ENCODE measurements at places on chromosomes 13 and 19.

GRCh38 chr13:114256547-114256946, 21.9 kb downstream of the CDC16 start:
- DNase-seq = no peak

DNA sequence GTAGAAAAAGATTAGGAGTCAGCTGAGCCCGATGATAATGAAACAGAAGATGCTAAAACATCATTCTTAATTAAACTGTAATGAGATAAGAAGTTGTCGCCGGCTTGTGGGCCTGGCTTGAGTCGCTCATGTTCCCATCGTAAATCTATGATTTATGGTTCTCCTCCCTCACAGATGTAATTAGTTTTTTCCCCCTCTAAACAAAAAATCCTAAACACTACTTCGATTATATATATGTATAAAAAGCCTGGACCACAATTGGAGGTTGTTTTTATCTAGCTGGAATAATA, 151.3 kb downstream of the PTPRS start:
- DNase-seq = no peak

DNA sequence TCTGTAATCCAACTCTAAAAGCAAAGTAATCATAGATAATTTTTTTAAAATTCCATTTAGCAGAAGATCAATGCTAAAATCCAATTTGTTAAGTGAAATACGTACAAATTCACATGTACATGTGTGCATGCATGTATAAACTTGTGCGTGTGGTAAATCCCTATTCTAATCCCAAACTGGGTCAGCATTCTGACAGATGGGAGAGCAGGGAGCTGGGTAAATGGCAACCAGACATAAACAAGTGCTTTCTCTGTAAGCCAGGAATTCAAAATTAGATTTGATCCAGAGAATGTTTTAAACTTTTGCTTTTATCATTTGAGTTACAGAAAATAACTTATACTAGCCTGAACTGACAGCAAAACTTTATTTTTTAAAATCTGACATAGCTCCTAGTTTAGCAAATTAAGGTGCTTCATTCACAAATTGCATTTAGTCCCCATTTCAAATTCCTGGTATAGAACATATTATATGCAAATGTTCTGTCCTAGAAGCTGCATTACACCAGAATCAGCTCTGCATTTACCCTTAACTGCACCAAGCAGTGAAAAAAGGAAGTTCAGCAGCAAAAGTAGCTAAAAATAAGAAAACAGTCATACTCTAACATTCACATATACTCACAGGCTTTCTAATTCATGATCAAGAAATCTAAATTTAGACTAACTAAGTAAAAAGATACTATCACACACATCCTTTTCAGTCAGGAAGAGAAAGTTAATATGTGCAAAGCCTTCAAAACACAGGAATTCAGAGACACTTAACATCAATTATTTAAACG, 32.6 kb downstream of the UBL3 start:
- peak; percentile 39 for DNase-seq

- no peak for DNase-seq
Measured at GRCh38 chr19:39196860-39197562, at the start of gene NCCRP1. NCCRP1 (plus strand) TSS chr19:39196964; CDS start chr19:39196983, 19 bp downstream.

- DNase-seq = peak; percentile 8
Measured at GRCh38 chr19:7294558-7295212, 471 bp upstream of the INSR start.

DNA sequence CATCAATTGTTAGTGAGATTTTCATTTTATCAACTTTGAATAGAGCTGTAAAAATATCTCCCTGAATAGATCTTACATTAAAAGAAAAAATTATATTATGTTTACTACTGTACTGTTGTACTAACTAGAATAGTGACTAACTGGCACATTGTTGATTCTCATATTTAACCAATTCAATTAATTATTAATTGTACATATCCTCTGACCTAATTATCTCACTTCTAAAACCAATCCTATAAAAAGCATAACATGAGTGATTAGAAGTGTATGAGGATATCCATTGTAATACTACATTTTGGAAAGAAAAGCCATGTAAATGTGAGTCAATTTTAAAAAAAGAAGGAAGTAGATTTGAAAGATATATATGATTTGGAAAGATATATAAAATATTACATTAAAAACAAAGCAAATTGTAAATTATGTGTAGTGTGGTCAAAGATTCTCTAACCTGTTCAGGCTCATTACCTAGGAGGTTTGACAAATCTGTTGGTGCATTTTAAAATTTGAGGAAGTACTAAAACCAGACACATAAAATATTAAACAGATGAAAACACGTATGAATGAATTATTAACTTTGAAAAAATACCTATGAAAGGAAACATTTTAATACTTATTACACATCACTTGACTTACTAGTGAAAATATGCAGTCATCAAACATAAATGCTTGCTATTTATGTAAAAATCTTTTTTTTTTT, 829.8 kb upstream of the SLC10A2 start:
- DNase-seq = no peak

GRCh38 chr19:39237200-39238184, 7.3 kb downstream of the IFNL3 start:
- DNase-seq = peak; percentile 89

GRCh38 chr19:49534632-49535385, 7.0 kb downstream of the RCN3 start:
- no peak for DNase-seq

DNA sequence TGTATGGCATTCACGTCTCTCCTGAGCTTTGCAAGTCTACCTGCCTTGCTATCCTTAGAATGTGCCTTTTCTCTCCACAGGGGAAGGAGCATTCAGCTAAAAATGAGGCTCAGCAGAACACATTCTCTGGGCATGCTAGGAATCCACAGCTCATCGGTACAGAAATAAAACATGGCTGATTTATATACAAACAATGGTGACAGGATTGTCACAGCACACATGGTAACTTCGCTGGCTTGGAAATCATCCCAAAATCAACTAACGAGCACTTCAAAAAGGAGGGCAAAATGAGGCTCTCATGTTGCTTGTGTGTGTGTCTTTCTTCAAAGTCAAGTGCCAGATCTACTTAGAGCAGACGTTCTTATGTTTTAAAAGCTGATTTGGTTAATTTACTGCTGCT, 373.0 kb downstream of the FGF14 start:
- no peak for DNase-seq

GRCh38 chr13:50236898-50237318, 221.7 kb downstream of the KCNRG start:
- DNase-seq = no peak

- DNase-seq = no peak
Measured at GRCh38 chr19:51739466-51740213, 12.0 kb downstream of the FPR1 start.

- peak; percentile 8 for DNase-seq
Measured at GRCh38 chr13:47832458-47832972, 168.6 kb downstream of the SUCLA2 start.

DNA sequence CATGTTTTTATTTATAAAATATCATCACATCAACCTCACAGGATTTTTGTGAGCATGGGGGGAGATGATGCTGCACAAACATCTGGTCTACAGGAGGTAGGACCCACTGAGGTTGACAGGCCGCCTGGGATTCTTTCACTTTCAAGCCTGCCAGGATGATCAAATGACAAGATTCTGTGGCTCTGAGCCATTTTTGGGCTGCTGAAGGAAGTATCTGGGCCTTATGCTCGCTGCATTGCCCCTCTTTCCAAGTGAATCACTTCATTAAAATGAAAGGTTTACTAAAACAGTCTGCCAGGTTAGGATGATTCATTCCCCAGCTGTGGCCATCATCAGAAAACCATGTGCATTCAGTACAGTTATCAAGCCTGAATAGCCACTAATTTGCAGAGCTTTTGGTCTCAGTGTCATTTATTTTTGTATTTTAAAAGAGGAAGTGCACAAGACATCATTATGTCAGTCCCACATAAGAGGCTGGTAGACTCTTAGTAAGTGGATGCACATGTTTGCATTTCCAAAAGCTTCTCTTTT, 34.4 kb downstream of the STARD13 start:
- no peak for DNase-seq

GRCh38 chr19:55373993-55374757, 2.5 kb upstream of the TMEM190 start:
- no peak for DNase-seq

GRCh38 chr13:51058461-51059167, 52.5 kb downstream of the C13orf42 start:
- DNase-seq = no peak

GRCh38 chr13:50106559-50106958, 91.3 kb downstream of the KCNRG start:
- DNase-seq = no peak

GRCh38 chr19:16117594-16118033, 5.9 kb downstream of the RAB8A start:
- no peak for DNase-seq

GRCh38 chr13:46572752-46573431, 19.9 kb downstream of the LRCH1 start:
- DNase-seq = no peak

DNA sequence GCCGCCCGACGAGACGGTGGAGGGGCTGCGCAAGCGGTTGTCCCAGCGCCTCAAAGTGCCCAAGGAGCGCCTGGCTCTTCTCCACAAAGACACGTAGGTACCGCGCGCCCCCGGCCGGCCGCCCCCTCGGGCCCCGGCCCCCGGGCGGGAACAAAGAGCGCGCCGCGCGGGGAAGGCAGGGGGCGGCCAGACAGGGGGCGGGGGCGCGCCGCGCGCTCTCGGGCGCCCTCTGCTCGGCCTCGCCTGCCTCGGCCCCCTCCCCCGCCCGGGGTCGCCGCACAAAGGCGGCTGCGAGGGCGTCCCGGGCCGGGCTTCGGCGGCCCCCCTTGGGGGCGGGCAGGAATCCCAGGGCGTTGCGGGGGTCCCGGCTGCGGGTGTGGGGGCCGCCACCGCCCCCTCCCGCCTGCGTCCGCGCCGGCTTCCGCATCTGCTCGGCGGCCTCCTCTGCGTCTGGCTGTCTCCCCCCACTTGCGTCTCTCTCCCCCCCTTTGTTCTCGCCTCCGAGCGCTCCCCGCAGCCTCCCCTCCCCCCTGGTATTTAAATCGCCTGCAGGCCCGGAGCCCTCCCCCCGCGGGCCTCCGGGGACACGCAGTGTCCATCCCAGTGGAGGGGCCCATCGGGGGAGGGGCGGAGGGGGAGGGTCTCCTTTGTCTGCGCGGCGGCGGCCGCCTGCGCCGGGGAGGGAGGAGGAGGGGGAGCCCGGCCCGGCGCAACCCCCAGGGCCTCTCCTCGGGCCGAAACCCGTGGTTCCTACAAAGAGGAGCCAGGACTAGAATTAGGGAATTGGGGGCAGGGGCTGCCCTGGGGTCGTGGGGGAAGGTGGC, 2.3 kb downstream of the MIDN start:
- no peak for DNase-seq

DNA sequence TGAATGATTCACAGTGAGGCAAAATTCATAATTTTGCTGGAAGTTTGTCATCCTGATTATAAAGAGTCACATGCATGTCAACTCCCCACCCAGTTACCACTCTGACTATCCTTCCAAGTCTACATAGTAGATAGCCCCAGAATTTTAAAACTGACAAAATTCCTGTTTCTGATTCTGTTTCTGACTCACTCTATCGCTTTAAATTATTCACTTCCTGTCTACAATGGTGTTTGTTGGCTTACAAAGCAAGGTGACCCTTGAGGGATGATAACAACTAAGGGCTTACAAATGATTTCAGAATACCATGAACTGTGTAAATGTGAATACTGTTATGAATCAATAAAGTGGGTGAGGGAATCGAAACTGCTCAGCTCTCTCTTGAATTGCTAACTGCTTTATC, 98.7 kb upstream of the KL start:
- no peak for DNase-seq

DNA sequence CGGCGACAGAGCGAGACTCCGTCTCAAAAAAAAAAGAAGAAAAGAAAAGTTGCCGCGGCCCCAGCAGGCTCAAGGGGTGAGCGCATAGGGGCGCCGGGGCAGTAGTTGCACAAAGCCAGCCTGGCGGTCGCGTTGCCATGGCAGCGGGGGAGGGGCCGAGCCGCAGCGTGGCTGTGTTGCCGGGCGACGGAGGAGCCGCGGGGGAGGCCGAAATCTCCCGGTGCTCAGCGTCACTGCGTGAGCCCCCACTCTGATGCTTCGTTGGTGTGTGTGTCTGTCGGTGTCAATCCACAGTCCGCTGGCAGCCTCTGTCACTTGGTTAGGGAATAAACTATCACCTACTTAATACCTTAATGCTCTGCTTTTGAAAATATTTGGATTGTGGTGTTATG, 82.9 kb upstream of the C1QTNF9B start:
- peak; percentile 80 for DNase-seq

GRCh38 chr13:97385854-97386253, 48.1 kb upstream of the RAP2A start:
- no peak for DNase-seq

DNA sequence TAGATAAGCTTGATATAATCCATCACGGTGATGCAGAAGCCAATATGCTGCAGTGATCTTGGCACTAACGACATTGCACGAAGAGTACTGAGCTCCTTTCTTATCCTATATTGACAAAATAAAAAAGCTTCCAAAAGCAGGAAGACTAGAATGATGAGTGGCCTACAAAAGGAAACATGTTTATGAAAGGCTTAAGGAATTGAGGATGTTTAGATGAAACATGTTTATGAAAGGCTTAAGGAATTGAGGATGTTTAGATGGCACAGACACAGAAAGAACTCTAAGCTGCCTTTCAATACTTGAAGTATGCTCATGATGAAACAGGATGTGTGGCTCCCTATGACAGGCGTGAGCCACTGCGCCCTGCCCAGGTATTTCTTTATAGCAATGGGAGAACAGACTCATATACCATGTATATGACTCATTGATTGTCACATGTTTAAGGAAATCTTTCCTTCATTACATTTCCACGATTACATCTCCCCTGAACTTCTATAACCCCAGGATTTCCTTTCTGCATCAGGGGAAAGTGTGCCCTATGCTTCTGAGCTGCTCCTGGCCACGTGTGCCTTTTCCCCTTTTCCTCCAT, 690.8 kb upstream of the ARGLU1 start:
- DNase-seq = no peak

DNA sequence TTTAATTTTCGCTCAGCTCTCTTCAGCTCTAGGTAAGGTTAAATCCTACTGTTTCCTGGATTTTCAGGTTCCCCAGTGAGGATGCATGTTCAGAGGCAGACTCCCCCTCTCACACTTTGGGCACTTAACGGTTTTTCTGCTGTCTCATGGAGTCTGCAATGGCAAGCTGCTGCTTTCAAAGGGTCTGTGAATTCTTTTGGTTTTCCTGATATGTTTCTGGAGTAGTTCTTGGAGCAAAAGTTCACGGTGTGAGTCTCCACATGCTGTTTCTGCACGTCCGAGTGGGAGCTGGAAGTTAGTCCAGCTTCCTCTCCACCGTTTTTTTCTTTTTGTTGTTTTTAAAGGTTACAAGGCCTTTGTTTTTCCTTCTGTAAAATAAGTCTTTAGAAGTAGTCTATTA, 35.4 kb downstream of the DNAJC15 start:
- no peak for DNase-seq

GRCh38 chr19:55962186-55962585, 14.6 kb downstream of the NLRP8 start:
- no peak for DNase-seq

- DNase-seq = no peak
Measured at GRCh38 chr19:1290196-1290702, 4.6 kb downstream of the EFNA2 start.

- no peak for DNase-seq
Measured at GRCh38 chr19:38719761-38720558, 24.3 kb downstream of the CAPN12 start.

- DNase-seq = no peak
Measured at GRCh38 chr19:45793876-45794275, 1.2 kb upstream of the DMWD start.

All from NCI-H526 (cell line).